ENCODE measurements at places on chromosomes 4 and X.

DNA sequence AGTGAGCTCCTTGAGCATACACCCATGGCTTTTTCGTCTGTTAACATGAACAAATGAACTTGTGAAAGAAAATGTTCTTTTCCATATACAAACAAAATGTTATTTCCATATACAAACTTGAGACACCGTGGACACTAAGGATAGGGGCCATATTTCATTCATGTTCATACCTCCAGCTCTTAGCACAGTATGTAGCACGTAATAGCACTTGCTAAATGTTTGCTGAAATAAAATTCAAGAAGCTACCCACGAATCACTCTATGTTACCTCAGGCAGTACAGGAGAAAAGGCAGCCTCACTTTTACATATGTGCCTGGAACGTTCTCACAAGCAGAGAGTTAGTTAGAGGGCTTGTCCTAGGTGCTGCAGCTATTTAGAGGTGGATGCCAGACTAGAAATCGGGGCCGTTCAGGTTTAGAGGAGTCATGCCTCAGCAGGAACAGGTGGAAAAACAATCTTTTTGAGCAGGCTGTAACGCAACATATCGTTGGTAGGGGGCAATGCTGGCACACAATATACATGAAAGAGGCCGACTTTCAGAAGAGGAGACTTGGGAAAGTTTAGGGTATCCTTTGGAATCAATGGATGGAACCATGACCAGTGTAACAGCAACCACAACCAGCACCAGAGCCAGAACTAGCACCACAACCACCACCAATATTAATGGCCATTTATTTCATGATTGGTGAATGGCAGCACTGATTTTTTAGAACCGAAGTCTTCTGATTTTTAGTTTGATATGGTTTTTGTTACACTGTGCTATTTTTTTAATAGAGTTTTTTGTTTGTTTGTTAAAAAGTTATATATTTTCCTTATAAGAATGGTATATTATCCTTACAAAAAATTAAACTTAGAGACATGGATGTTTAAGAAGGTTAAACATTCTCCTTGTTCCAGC lies 14.8 kb upstream of the PAQR3 start:
- no peak for DNase-seq

GRCh38 chr4:52296341-52296740 lies 245.2 kb downstream of the SPATA18 start:
- DNase-seq = no peak

- DNase-seq = no peak
These were observed 338.4 kb downstream of the NR3C2 start for GRCh38 chr4:148103597-148104355.

DNA sequence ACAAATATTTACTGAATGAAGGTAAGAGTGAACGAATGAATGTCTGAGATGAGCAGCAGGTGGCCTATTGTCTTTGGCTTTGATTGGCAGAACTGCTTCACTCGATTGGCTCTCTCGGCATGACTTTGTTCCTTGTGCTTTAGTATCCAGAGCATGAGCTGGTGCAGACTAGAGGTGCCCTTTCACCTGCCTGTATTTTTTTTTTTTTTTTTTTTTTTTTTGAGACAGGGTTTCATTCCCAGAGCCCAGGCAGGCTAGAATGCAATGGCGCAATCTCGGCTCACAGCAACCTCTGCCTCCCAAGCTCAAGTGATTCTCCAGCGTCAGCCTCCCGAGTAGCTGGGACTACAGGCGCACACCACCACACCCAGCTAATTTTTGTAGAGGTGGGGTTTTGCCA lies 38.9 kb downstream of the SRPX2 start:
- no peak for DNase-seq

- no peak for DNase-seq
These were observed 1520.1 kb downstream of the PCDH18 start for GRCh38 chr4:136012220-136012619.

DNA sequence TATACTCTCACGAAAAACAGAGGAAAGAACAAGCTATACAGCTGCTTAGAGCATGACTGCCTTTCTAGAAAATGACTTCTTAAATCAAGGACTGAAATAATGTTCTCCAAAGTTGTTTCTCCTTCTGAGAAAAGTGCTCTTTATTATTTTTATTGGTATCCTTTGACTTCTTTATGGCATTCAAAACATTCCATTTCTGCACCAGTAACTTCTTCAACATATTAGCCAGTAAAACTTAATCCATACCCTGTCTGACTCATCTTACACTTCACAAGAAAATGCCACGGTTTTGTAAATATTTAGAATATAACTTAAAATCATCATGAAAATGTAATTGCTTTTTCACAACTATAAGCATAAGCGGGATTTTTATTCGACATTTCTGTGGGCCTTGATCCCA lies 180.4 kb downstream of the NR3C2 start:
- no peak for DNase-seq

Data from stimulated activated CD4-positive, alpha-beta T cell treated with anti-CD3 and anti-CD28 coated beads, Interleukin-4, amount 100 ng/mL, for 4 hours (primary cell).